ENCODE measurements at places on chromosomes 5 and 9.

GRCh38 chr5:123460296-123460729 is 37.1 kb upstream of the CEP120 start:
- DNase-seq, result peak; percentile 46

DNA sequence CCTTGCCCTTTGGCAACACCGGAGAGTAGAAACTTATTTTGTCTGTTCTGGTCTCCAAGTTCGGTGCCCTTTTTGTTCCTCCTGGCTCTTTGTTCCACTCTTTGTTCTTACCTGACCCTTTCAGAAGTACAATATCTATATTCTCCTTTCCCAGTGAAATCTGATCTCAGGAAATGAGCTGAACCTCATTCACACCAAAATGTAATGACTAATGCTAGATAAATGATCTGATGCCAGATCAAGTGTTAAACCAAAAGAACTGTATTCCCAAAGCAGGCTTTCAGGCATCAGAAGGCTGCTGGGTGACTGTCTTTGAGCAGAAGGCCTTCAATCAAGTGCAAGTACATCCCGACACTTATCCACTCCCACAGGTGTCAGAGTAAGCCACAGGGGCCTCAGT is 156.4 kb downstream of the SPOCK1 start:
- DNase-seq, result no peak

GRCh38 chr9:123865226-123866000 is 64.5 kb downstream of the DENND1A start:
- DNase-seq, result no peak

DNA sequence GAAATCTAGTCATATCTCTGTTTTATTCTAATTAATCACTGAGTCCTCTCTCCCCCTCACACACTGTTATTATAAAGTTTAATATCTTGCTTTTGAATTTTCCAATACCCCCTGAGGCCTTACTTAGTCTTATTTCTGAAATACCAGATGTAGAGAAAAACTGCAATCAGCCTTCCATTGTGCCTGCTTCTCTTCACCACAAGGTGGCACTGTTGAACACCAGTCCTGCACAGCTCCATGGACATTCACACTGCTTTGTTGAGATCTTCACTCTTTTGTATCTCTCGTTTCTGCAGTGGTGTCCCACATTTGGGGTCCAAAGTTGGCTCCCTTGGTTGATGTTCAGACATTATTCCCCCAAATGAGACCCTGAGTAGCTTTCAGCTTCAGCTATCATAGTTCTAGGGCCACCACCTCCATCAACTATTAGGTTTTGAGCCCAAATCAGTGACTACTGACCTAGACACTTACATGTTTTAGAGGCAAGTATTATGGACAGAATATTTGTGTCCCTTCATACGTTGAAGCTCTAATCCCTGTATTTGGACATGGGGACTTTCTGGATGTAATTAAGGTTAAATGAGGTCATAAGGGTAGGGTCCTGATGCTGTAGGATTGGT is 24.3 kb downstream of the BOD1 start:
- DNase-seq, result peak; percentile 25

- DNase-seq, result no peak
Measured at GRCh38 chr9:124755061-124755460, 16.1 kb downstream of the NR6A1 start.

- no peak for DNase-seq
Measured at GRCh38 chr5:122180863-122181548, 51.7 kb downstream of the ZNF474 start.

GRCh38 chr5:173004013-173004412 is 20.4 kb downstream of the ATP6V0E1 start:
- DNase-seq, result no peak

GRCh38 chr5:170737591-170737990 is 45.9 kb upstream of the GABRP start:
- no peak for DNase-seq

- DNase-seq, result peak; percentile 56
Measured at GRCh38 chr5:1793301-1793740, 6.3 kb downstream of the MRPL36 start.

- no peak for DNase-seq
Measured at GRCh38 chr5:6905883-6906282, 192.7 kb downstream of the TENT4A start.

DNA sequence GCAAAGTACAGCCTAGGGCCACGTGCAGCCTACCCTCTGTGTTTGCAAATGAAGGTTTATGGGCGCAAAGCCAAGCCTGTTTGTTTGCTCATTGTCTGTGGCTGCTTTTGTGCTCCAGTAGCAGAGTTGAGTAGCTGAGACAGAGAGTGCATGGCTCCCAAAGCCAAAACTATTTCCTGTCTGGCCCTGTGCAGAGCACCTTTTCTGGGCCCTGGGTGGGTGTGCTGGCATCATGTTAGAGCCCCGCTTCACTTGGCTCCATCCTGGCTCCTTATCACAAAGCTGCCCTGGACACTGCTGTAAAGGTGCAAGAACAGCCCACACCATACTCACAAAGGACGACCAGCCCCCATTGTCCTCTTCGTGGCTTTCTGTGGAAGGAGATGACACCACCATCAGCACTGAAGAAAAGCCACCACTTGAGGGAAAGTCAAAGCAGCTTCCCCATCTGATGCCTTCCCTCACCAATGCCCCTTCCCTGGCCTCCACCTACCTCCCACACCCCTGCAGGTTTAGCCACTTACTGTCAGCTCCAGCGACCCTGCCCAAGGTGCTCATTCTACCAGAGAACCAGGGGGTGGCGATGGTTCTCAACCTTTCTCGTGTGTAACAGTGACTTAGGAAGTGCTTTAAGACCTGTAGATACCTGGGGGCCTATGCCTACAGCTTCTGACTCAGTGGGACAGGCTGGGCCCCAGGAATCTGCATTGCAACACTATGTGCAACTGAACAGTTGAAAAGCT is 23.4 kb downstream of the LCP2 start:
- peak; percentile 73 for DNase-seq

GRCh38 chr5:179223961-179224360 is 121.3 kb downstream of the ADAMTS2 start:
- no peak for DNase-seq

DNA sequence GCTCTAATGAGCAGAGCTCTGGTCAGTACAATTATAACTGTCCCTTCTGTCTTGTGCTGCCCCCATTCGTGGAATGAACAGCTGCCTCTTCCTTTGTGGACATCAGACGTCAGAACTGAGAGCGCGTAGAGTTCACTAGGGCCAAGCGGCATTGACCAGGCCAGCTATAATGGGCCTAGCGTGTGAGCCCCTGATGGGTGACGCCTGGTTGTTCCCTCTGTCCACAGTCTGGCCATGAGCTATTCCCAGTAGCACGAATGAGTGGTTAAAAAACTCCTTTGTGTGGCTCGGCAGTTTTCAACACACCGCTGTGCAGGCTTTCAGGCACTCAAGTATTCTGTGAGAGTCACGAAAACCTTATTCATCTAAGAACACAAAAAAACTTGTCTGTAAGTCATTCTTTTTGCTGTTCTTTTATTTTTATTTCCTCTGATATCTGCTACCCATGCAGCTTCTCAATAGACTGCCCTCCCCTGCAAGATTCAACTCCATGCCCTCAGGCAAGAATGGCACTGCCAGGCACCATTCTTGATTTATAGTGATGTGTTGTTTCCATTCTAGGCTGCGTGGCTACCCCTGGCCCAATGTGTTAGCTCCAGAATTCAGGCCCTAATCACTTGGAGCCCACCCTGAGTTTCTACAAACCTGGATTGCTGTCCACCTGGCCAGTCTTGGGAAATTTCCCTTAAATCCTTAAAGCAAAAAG is 52.5 kb downstream of the ANKDD1B start:
- no peak for DNase-seq

DNA sequence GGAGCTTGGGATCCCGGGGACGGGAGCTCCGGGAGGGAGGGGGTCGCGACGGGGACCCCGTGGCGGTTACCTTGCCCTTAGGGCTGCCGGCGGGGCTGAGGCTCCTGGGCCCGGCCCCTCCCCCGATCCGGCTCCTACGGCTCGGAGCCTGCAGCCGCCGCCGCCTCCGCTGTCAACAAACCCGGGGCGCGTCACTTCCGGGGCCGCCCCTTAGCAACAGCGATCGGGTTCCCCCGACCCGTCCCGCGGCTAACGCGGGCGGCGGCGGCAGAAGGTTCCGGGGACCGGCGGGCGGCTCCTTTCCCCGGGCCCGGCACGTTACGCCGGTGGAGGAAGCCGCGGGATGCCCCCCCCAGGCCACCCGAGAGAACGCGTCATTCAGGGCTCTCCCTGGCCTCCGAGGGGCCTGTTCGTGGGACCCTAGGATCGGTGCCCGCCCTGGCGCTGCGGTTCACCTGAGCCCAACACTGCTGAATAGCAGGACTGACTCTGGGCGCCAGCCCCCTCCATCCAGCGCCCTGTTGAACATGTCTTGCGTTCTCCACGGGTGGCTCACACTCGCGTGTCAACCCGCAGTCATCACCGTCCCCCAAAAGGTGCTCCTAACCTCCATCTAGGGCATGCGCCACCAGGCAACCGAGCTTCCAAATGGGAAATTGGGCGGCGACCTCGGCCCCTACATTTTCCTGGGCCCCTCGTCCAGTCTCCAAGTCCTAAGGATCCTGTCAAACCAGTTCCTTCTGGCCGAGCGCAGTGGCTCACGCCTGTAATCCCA is at the start of gene ZER1:
ZER1 (minus strand) TSS at position 183 of the 775 bp plus-strand sequence. CDS start 16,362 bp downstream, outside the sequence.
- peak; percentile 92 for DNase-seq

DNA sequence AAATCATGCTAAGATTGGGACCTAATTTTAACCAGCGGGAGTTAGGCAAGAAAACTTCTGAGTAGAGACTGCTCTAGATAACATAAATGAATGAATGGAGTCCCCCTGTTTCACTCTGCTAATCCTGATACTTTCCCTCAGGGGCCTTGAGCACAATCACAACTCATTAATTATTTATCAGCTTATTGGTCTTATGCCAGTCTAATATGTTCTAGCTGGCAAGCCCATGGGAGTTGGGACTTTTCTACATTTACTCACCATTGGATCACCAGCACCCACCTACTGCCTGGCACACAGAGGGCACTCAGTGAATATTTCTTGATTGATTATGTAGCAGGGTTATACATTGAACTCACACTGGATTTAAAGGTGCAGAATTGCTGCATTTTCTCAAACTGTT is 13.5 kb upstream of the TMED7 start:
- DNase-seq, result no peak

DNA sequence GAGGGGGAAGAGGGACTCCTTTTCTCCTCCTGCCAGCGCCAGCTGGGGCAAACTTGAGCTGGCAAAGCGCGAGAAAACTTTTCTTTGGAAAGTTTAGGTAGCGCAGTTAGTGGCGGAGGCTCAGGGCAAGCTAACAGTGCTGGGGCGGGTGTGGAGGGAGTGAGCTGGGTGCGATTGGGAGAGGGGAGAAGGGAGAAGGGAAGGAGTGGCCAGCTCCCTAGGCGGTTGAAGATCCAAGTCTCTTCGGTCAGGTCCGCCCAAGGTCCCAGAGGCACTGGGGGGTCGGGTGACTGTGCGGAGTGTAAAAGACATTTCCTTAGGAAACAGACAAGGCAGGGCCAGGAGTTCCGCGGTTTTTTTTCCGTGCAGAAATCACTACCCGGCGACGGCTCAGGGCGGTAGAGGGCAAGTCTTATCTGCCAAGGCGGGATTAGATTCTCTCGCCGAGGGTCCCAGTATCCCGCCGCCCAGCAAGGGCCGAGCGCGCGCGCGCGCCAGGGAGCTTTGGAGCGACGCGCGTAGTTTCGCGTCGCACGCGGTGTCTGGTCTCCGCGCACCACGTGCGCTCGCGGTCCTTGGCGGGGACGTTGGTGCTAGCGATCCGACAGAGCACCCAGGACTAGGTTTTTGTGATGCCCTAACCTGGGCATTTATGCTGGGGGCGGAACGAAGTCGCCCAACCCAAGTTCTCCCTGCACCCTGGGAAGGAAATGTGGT is 33.6 kb upstream of the NFIB start:
- DNase-seq, result no peak

GRCh38 chr9:128899566-128900322 is 17.8 kb downstream of the LRRC8A start:
- peak; percentile 37 for DNase-seq

All from activated CD4-positive, alpha-beta T cell treated with anti-CD3 and anti-CD28 coated beads, Interleukin-2, amount 50 U/mL, for 16 hours (primary cell).